ENCODE measurements at places on chromosomes 3 and 15.
A peak's percentile ranks its signal among the peaks of the same experiment; 100 is the strongest.

- DNase-seq: no peak
Observed at GRCh38 chr3:71097557-71097956, 486.0 kb downstream of the FOXP1 start.

- no peak for DNase-seq
Observed at GRCh38 chr3:179713643-179714090, 60.8 kb downstream of the USP13 start.

GRCh38 chr15:64045774-64046420 is 388 bp downstream of the DAPK2 start:
- DNase-seq: peak; percentile 2

- no peak for DNase-seq
Observed at GRCh38 chr3:38458796-38459498, 5.3 kb downstream of the ACVR2B start.

GRCh38 chr3:134737516-134737915 is 57.5 kb upstream of the EPHB1 start:
- DNase-seq: no peak
